ENCODE measurements at places on chromosomes 11 and 22. TPM values are rescaled to one million over a fixed set of nuclear protein-coding genes. Genes with fewer than 3 reads are reported as not detected.

Gene SLC6A5
- total RNA-seq: not detected

Gene APOL6
- 18.6 TPM for total RNA-seq

Gene LINC01488
- total RNA-seq: not detected

Gene CBX7
- total RNA-seq: 3.3 TPM

Gene MGAT3
- total RNA-seq: 1.3 TPM

Gene ROBO4
- 1.1 TPM for total RNA-seq

Gene C11orf86
- not detected for total RNA-seq

Gene PRG3
- not detected for total RNA-seq

Gene CASP5
- total RNA-seq: not detected

Gene COA4
- total RNA-seq: 107 TPM

Gene OR52E8
- not detected for total RNA-seq

Gene CDC42BPG
- 1.1 TPM for total RNA-seq

Gene PGR
- 0.19 TPM for total RNA-seq

Gene MUC15
- not detected for total RNA-seq

Gene RIMBP3B
- under 0.01 TPM for total RNA-seq

Gene DGCR6
- 0.19 TPM for total RNA-seq

Gene IL17REL
- not detected for total RNA-seq

Gene SERHL2
- 3.6 TPM for total RNA-seq

All from regular cardiac myocyte (primary cell).